ENCODE measurements at places on chromosomes 13 and 19.

GRCh38 chr19:55094456-55095259, 19.0 kb downstream of the EPS8L1 start:
- DNase-seq, result no peak

GRCh38 chr19:1172353-1173158, 1.5 kb downstream of the SBNO2 start:
- DNase-seq, result peak; percentile 78

- no peak for DNase-seq
These were observed 43.3 kb downstream of the CRYL1 start for GRCh38 chr13:20482275-20482761.

GRCh38 chr19:15331419-15332310, 674 bp downstream of the BRD4 start:
- peak; percentile 80 for DNase-seq

DNA sequence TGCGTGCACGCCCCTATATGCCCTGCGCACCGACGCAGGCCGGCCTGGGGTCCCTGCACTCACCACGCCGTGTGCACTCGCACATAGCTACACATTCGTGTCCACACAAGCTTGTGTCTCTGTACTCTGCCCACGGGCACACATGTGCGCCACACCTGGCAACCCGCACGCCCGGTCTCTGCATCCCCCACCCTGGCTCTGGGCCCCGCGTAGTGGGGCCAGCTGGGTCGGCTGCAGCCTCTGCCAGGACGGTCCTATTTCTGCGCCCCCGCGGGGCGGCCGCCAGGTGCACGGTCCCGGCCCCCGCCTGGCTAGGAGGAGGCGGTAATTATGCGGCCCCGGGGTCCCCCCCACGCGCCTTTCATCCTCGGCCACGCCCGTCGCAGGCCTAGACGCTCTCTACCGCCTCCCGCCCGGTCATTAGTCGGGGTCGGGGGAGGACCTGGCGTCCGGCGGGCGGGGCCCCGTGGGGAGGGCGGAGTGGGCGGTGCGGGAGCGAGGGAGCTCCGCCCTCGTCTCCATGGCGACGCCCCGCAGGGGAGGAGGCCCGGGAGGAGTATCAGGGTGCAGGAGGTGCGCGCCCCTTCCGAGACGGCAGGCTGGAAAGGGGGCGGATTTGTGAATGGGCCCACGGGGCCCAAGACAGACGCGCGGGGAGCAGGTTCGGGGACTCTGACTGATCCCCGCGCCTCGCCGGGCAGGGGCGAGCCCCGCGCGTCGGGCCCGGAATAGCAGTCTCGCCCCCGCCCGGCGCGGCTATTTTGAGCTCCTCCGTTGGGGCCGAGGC, 2.8 kb upstream of the CIRBP start:
- peak; percentile 93 for DNase-seq

DNA sequence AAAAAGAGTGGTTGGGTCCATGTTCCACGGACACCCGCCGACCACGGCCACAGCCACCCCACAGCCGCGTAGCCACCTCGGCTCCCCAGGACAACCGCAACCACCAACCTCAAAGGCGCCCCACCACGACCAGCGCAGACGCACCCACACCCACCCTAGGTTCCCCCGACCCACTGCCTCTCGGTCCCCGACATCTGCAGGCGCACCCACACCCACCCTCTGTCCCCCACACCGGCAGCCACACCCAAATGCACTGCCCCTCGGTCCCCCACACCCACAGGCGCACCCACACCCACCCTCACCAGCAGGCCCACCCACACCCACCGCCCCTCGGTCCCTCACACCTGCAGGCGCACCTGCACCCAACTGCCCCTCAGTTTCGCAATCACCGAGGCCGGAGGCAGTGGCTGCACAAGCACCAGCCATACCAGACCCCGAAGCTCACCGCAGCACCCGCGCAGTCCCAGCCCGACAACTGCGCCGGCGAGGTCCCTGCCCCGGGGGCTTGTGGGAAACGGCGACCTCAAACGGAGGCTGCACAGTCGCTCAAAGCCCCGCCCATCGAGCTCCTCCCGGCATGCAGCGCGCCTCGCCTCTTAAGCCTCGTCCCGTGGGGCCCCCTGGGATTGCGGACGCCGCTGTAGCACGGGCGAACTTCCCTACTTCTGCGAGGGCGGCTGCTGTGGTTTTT, 18.3 kb downstream of the ZNF77 start:
- DNase-seq, result no peak

DNA sequence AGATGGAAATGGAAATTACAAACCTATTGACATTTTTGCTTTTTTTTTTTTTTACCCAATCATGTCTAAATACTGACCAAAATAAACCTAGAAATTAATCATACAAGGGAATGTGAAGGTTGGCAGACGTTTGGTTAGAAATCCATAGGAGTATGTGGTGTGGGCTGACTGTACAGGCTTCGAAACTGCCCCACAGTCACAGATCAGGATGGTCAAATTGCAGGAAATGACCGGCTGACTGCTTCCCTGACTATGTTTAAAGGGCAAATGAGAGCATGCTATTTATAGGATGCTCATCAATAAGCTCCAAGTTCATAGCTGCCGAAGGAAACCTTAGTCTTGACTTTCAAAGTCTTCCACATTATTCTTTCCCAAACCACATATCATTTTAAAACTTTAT, 118.4 kb downstream of the COG6 start:
- peak; percentile 28 for DNase-seq

DNA sequence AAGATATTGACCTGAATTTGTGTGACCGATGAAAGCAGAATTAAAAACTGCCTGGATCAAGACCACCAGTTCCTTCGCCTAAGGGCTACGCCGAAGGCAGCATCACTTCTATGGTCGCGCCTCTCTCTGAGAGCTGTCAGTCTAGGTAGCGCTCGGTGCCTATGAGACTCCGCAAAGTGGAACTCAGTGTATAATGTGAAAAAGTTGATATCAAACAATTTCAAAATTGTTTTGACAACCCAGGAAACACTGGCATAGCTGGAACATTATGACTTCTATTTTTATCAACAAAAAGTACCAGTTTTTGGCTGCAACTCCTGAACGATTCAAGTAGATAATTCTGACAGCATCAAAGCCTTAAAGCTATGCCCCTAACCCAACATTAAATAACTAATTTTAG, 223.6 kb downstream of the MYO16 start:
- DNase-seq, result no peak

DNA sequence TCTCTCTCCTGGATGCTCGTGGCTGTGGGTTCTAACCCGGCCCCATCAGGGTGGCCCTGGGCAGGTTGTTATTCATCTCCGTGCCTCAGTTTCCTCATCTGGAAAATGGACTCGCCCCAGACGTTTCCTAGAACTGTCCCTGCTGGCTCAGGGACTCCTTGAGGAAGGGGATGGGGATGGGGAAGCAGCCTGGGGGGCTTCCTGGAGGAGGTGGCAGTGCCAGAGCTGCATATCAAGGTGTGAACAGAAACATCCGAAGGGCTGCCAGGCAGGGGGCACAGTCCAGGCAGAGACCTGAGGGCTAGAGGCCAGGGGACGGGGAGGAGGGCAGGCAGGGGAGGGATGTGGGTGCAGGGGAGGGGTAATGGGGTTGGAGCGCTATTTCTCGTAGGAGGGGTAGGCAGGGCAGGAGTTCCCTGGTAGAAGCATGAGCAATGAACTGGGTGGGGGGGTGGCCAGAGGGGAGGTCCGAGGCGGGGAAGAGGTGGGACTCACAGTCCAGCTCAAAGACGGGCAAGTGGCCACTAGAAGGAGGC, 3.6 kb upstream of the ELANE start:
- no peak for DNase-seq

DNA sequence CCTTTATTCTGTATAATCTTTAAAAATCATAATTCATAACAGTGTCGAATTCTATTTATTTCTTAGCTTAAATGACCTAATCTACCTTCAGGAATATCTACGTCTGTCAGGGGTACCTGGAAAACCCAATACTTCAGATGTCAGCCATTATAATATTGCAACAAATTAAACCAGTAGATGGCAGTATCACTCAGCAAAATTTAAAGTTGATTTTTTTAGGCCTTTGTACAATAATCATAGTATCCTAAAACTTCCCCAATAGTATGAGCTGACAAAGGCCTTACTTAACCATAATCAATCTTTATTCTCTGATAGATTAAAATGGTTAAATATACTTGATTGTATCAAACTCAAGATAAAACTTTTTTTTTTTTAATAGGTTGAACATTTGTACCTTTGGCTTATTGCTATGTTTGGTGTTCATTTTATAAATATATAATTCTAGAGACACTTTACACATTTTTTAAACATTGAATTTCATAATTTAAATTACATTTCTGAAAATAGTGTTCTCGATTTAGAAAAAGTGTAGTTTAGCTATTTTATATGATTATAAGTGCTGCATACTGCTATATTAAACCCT, 830.2 kb upstream of the SPRY2 start:
- peak; percentile 72 for DNase-seq

DNA sequence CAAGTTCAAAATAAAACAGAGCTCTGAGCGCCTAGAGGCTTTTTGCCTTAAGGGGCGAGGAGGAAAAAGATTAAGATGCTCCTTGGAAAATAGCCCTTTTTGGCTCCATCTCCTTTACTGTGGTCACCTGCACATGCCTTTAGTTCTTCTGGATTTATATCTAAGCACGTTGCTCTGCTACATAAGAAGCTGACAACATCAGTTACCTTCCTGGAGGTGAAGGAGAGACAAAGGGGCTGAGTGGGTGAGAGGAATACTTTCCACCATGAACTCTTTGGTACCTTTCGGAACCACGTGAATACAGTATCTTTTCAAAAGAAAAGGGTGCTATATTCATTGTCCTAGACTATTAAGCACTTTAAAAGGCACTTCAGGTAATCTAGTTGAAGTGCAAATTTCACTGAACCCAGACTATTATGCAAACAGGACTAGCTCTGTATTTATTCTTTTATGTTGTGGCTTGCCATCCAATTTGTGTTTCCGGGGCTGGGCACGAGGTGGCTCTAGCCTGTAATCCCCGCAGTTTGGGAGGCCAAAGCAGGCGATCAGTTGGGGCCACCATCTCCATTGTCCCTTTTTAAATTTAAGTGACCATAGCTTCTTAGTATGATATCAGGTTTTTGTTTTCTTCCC, 201.5 kb downstream of the TM9SF2 start:
- DNase-seq, result no peak

DNA sequence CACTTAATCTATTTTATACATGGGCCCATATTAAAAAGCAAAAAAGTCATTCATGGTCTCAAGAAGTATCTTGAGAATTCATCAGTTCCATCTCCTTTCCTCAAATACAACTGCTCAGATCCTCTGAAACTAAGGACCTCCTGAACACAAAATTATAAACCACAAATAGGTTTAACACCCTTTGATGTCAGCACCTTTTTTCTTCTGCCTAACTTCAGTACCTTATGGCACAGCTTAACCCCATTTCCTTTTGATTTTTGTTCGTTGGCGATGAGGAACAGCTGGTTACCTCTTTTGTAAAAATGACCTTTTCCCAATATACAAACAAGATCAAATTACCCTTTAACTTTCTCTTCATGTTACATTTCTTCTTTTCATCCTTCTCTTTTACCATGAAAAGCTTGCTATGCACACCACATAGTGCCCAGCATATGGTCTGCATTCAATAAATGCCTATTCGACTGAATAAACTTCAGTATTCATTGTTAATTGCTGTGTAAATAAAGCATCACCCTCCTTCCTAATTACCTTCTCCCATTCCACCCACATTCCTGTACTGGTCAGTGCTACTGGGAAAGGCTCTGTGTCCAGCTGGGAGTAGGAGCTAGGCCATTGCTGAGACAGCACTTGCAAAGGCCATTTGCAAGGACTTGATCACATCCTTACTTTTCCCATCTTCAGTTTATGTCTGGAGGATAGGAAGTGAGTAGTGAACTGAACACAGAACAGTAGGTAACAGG, 317.9 kb downstream of the SHISA2 start:
- no peak for DNase-seq

DNA sequence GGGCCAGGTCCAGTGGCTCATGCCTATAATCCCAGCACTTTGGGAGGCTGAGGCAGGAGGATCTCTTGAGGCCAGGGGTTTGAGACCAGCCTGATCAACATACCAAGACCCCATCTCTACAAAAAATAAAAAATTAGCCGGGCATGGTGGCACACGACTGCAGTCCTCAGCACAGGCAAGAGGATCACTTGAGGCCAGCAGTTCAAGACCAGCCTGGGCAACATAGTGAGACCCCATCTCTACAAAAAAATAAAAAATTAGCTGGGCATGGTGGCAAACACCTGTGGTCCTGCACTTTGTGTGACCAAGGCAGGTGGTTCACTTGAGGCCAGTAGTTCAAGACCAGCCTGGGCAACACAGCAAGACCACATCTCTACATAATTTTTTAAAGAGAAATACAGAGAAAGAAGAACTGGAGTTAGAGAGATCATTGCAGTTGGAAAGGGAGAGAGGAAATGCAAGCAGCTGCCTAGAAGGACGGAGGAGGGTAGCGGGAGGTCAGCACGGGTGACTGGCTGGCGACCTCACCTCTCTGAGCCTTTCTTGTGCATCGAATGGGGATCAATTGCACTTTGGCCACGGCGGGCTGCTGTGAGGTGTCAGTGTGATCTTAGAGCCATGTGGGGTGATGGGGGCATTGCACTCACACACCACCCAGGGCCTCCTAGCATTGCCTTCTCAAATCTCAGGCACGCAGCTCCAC, 13.9 kb downstream of the BCAM start:
- DNase-seq, result no peak

DNA sequence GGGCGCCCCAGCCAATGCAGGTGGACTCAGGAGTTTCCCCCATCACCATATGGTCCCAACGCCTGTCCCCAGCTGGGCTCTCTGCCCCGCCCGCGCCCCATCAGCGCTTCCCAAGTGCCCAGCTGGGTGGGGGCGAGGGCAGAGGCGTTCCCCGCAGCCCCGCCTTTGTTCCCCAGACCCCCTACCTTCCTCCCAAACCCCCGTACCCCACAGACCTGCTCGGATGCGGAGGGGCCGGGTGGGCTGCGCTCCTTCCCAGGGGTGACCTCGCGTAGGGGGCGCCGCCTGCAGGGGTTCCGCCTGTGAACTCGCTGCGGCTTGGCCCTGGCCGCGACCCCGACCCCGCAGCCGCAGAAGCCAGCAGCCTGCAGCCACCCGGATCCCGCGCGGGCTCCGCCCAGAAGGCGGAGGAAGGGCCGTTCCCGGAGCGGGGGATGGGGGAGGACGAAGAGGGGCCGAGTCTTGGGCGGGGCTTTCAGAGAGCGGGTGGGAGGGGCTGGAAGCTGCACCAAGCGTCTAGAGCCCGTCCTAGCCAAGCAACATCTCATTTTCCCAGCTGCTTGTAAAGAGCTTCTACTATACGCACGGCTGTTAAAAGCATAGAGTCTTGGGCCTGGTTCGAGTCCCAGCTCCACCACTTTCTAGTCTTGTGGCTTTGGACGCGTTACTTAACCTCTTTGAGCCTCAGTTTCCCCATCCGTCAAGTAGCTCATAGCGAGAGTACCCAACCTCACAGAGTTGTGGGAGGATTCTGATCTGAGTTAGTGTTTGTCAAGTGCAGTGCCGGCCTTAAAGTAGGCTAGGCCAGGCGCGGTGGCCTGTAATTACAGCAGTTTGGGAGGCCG, at the start of gene RAB3D:
TSS of gene RAB3D (minus strand) at position 404 of the 845 bp plus-strand sequence. CDS start 2,258 bp downstream, outside the sequence.
- peak; percentile 96 for DNase-seq

- no peak for DNase-seq
These were observed 48.3 kb upstream of the TEX29 start for GRCh38 chr13:111272117-111272516.

All from adipocyte (in vitro differentiated cells).